ENCODE measurements at places on chromosomes 11 and 22.

GRCh38 chr11:12259956-12260355 is 117.4 kb upstream of the PARVA start:
- no peak for DNase-seq

- DNase-seq, result no peak
Observed at GRCh38 chr11:14124350-14124749, 161.8 kb downstream of the SPON1 start.

DNA sequence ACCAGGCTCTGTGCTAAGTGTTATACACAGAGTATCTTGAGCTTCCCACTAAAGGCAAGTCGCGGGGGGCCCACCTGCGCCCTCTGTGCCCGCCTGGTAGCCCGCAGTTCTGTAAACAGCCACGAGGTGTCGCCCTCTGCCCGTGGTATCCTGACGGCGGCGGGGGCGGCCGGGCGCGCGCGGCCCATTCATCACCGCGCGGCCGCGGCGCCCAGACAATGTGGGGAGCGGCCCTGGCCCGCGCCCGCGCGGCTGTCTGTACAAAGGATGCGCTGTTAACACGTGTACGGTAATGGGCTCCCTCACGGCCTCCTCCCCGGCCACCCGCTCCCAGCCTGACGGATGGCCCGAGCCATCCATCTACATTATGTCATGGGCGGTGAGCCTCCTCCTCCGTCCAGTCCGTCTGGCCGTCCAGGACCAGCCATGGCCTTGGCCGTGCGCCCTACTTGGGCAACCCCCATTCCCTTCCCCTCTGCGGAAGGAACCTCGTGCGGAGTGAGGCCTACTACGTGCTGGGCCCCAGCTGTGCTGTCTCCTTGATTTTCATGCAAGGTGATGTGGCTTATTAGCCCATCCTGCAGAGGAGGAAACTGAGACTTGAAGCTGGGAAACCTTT is 99.4 kb downstream of the MIAT start:
- peak; percentile 19 for DNase-seq

GRCh38 chr11:128551058-128551457 is 36.3 kb downstream of the ETS1 start:
- DNase-seq, result peak; percentile 23

GRCh38 chr11:35218956-35219355 is 80.0 kb downstream of the CD44 start:
- DNase-seq, result no peak

- DNase-seq, result no peak
Observed at GRCh38 chr22:28413612-28414399, 265.8 kb downstream of the TTC28 start.

GRCh38 chr11:130403271-130403804 is 25.1 kb downstream of the ADAMTS8 start:
- DNase-seq, result no peak

DNA sequence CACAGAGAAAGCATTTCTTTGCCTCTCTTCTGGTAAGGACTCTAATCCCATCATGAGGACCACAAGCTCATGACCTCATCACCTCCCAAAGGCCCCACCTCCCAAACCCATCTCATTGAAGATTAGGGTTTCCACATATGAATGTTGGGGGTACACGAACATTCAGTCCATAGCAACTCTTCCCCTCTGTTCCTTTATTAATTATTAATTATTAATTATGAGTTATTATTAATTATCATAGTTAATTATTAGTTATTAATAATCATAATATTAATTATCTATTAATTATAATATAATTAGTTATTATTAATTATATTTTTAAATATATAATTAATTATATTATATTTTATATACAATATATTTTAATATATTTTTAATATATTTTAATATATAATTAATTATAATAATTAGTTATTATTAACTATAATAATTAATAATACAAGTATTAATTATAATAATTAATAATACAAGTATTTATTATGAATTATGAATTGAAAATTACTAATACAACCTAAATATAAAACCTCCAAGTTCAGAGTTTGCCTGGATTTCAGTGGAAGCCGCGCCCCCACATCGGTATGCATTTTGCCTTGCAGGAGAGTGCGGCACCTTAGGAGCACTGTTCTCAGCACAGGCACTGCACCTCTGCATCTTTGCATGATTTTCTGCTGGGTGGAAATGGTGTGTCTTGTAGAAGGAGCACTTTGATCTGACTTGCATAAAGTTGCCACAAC is 128.0 kb upstream of the FGF3 start:
- DNase-seq, result no peak

DNA sequence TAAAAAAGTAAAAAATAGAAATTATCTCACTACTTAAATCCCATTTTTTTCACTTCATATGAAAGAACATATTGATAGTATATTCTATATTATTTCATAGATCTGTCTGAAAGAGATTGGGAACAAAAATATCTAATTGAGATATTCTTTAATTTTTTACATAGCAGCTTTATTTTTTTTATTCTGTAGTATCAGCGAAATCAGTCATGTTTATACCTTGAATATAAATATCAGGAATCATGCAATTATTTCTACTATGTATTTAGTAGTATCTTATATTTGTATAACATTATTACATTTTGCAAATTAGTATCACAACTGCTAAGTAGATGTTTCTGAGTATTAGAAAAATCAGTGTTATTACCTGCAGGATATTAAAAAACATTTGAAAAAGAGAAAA is 20.4 kb downstream of the C11orf54 start:
- no peak for DNase-seq

DNA sequence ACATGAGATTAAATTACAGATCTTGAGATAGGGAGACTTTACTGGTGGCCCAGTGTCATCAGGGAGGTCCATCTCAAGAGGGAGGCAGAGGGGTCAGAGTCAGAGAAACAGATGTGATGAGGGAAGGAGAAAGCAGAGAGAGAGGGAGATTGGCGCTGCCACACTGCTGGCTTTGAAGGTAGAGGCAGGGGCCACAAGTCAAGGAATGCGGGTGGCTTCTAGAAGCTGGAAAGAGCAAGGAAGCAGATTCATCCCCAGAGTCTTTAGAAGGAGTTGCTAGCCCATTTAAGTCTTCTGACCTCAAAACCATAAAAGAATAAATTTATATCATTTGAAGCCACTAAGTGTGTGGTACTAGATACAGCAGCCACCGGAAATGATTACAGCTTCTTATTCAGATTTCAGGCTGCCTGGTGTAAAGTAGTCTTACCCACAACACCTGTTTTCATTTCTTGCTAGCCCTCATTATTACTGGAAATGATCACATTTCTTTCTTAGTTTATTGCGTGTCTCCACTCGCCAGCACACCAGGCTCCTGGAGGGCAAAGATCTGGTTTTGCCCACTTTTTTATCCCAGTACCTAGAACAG is 12.6 kb upstream of the SERPINH1 start:
- no peak for DNase-seq

- no peak for DNase-seq
Observed at GRCh38 chr11:61149624-61150615, 11.3 kb downstream of the VPS37C start.

GRCh38 chr11:64637334-64638017 is 46.5 kb downstream of the SLC22A12 start:
- DNase-seq, result no peak

- no peak for DNase-seq
Observed at GRCh38 chr22:37370306-37370979, 56.8 kb downstream of the ELFN2 start.

DNA sequence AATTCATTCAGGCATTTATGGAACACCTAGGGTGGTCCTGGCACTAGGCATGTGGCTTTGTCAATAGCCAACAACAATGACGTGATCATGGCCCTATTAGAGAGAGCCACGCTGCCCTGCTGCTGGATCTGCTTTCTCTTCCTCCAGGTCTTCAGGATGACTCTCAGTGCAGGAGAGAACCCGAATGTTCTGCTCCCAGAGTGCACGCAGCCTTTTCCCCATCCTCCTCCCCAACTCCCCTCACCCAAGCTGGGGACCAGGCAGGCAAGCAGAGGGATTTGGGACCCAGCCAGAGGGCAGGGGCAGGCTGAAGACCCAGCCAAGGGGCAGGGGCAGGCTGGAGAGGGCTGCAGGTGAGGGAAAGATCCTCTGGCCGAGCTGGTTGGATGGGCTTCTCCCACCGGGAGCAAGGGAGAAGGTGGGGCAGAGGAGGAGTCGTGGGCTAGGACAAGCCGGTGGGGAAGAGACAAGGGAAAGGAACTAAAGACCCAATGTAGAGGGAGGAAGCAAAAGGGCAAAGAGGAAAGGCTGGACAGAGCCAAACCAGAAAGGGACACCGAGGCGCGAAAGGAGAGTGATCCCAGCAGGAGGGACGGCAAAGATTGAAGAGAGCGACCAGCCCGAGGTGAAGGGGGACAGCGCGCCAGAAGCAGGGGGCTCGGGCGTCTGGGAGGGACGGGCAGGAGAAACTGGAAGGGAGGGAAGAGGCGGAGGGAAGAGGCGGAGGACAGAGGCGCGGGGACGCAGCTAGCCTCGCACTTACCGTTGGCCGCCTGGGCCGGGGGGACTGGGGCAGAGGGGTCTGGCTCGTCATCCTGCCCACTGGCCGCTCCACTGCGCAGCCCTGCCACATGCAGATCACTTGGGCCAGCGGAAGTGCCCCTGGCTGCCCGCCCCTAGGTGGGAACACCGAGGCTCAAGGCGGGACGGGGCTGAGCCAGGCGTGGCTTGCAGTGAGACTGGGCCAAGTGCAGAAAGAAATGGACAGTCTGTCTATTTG is at the start of gene KCTD14:
KCTD14 (minus strand) TSS at position 880 of the 1,000 bp plus-strand sequence; CDS start at position 853, 27 bp downstream.
- DNase-seq, result no peak

- no peak for DNase-seq
Observed at GRCh38 chr22:21991304-21991596, 8.7 kb upstream of the TOP3B start.

GRCh38 chr11:27722953-27723344 is 22.7 kb upstream of the BDNF start:
- DNase-seq, result no peak

DNA sequence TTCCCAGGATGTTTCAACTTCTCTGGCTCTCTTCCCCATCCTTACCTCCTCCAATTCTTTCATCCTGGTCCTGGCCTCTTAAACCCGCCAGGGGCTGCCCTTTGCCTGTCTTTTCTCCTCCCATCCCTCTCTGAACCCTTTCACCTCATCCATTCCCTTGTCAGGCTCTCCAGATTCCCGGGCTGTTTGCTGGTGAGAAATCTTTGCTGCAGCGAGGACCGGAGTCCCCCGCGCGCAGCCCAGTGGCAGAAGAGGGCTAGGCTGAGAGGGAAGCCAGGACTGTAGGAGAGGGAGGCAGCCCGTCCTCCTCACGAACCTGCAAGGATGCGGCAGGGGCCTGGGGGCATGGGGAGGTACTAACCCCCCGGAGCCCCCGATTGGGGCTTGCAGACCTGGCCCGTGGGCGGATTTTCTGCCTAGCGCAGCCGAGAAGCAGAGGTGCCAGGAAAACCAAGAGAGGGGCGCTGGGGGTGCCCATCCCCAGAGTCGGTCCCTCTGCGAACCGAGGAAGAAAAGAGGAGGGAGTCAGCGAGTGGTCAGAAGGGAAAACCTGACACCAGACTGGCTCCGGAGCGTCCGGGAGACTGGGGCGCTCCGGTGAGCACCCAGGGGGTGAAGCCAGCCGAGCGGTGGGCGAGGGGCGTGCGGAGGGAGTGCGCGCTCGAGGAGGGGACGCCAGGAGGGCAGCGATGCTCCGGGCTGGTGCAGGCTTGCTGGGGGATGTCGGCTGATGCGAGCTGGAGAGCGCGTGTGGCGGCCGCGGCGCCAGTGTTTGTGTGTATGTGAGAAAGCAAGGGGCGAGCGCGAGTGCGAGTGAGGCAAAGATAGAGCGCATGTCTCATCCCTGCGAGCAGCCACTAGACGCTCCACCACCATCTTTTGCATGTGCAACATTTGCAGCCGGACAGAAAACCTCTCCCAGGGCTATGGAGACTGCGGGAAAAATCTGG is at the start of gene GRIA4:
GRIA4 (plus strand) TSS at position 242 of the 950 bp plus-strand sequence. CDS start 925 bp downstream, outside the sequence.
- no peak for DNase-seq

GRCh38 chr11:1146365-1146764 is 11.4 kb upstream of the MUC5AC start:
- no peak for DNase-seq

GRCh38 chr11:126392633-126393013 is 37.1 kb downstream of the ST3GAL4 start:
- DNase-seq, result no peak

- no peak for DNase-seq
Observed at GRCh38 chr11:2690596-2691354, 9.0 kb downstream of the KCNQ1OT1 start.

- DNase-seq, result peak; percentile 90
Observed at GRCh38 chr11:64341851-64342791, 2.1 kb downstream of the CCDC88B start.

DNA sequence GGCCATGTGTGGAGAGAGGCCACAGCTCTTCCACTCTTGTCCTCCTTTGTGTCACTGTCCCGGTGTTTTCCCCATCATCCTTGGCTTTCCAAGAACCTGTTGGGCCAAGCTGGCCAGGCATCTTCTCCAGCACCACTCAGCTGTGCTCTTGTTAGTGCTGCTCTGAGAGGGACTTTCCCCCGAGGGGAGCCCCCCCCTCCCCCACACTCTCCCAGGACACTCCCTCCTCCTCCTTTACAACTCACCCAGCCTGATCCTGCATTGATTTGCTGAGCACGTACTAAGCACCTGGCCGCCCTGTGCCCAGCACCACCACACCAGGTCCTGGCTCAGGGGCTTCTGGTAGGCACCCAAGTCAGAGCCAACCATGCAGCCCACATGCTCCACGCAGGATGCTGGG is 13.2 kb downstream of the TP53AIP1 start:
- DNase-seq, result no peak

GRCh38 chr11:63417174-63417852 is 47.7 kb downstream of the SLC22A9 start:
- no peak for DNase-seq

GRCh38 chr22:25514436-25515180 is 49.9 kb upstream of the GRK3 start:
- no peak for DNase-seq

- no peak for DNase-seq
Observed at GRCh38 chr11:37557990-37558389, 960.0 kb upstream of the RAG2 start.

DNA sequence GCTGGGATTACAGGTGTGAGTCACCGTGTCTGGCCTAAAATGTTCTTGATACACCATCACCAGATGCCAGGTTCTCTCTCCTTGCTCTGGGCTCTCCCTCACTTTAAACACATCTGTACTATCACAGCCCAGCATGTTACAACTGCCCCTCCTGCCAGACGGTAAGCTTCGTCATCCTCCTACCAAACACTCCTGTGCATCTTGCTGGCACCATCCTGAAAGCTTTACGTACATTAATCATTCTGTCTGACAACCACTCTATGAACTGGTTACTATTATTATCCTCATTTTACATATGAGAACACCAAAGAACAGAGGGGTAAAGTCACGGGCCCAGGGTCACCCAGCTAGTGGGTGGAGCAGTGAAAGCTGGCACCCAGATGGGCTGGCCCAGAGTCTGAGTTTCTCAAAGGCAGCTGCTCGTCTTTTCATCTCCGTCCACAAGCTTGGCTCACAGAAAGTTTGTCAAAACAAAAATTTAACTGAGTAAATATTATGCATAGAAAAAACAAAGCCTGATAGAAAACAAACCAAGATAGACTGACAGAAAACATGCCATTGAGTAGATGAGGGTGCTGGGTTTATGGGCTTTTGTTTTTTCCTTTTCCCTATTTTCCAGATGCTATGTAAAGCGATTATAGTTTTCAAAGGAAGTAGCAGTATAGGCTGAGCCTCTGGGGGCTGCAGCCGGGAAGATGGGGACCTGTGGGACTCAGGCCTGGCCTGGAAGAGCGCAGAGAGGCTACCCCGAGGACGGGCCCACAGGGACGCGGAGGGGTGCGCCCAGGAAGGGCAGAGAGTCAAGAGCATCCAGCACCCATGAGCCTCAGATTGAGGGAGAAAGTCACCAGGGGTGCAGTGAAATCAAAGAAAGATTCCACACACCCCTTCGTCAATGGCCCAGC is 9.5 kb downstream of the PLA2G6 start:
- DNase-seq, result no peak

- no peak for DNase-seq
Observed at GRCh38 chr11:34830035-34830434, 86.1 kb downstream of the APIP start.

GRCh38 chr11:61963016-61963281 is 4.5 kb downstream of the FTH1 start:
- DNase-seq, result no peak

All from CD4-positive, alpha-beta T cell treated with Interleukin-1 beta for 1 hour (primary cell).